ENCODE measurements at places on chromosomes 3 and 15.

DNA sequence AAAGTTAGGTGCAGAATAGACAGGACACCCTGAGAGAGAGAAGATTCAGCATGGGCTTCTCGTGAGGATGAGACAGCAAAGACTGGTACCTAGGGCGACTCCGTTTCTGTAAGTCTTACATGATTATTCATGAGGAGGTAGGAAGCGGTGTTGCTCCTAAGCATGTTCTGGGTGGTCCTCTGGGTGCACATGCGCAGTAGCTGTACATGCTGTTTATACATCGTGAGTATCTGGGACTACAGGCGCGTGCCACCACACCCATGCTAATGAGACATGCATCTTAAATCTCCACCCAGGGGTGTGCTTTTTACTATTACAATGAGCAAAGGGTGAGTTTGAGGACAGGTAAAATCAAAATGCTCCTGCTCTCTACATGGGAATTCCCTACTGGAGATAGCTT, 12.3 kb downstream of the ALPK3 start:
- DNase-seq: no peak

DNA sequence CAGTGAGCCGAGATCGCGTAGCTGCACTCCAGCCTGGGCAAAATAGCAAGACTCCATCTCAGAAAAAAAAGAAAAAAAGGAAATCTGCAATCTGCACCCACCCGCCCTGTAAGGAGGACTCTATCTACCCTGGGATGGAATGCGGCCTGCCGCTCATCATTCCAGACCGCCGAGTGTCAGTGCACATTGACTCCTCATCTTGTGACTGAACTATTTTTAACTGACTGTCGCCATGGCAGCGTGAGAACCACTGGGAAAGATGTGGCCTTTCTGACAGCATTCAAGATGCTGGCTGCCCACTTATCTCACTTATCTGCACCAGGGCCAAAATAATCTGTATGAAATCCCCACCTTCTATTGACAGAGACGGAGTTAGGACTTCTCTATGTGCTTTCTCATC, 38.8 kb upstream of the ANKRD34C start:
- peak; percentile 66 for DNase-seq

GRCh38 chr15:97759363-97759762, 201.1 kb upstream of the ARRDC4 start:
- DNase-seq: no peak

GRCh38 chr3:55615694-55616295, 128.7 kb upstream of the WNT5A start:
- peak; percentile 36 for DNase-seq

- no peak for DNase-seq
These were observed 31.5 kb upstream of the ADAMTS17 start for GRCh38 chr15:100373120-100373896.

GRCh38 chr3:52645549-52645948, 40.2 kb downstream of the PBRM1 start:
- DNase-seq: no peak

DNA sequence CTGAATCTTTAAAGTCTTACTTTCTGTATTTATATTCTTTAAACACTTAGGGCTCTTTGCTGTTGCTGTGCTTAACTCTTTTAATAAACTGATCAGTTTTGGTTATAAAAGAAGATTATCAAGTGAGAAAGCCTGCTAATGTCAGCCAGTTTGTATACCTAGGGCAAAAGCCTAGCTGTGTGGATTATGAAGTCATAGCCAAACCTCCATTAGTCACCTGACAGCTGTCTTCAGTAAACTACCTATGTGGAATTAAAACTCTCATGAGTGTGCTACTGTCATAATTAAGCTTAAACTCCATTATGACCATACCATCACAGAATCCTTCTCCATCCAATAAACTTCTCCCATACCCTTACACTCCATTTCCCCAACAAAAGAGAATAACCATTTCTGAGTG, 762.7 kb downstream of the NTRK3 start:
- no peak for DNase-seq

GRCh38 chr3:127815641-127816605, 6.4 kb downstream of the MGLL start:
- no peak for DNase-seq

- DNase-seq: no peak
These were observed 3.1 kb upstream of the CXCR6 start for GRCh38 chr3:45940004-45940780.

DNA sequence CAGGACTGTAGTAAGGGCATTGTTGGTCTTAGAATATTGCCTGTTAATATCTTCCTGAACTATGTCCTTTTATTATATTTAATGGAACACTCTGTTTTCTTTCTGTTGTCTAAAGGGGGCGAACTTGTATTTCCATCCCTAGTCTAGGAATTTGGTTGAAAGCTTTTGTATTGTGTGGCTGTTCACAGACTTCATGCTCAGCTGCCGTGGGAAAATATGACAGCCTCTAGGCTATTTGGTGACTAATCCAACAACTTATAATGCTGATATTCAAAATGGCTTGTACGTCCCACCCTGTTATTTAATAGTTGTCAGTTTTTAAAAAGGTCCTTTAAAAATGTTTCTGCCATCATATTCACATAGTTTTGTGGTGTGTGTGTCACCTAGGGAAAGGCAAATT, 202.6 kb downstream of the KLHL25 start:
- DNase-seq: peak; percentile 74

- no peak for DNase-seq
These were observed 13.7 kb upstream of the SEC22A start for GRCh38 chr3:123188058-123188457.

GRCh38 chr3:177977381-177978158, 558.7 kb upstream of the KCNMB2 start:
- peak; percentile 10 for DNase-seq

GRCh38 chr3:160661660-160662059, 15.3 kb upstream of the ARL14 start:
- DNase-seq: no peak

- no peak for DNase-seq
These were observed 9.8 kb downstream of the VILL start for GRCh38 chr3:38000242-38000916.

DNA sequence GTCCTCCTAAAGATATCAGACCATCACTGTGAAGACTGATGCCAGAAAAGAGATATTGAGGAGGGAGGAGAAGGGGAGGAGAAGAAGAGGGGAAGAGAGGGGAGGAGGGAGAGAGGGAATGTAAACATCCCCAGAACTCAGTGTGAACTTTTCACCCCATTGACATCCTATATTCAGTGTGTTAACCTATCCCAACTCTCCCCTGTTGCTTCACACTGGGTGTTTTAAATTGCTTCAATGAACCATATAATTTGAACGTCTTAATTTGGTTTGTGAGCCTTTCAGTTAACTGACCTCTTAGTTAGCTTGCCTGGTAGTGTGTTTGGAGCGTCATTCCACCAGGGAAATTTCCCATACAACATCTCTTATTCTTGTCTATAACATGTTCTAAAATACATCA, 29.8 kb upstream of the PTPRG start:
- no peak for DNase-seq

DNA sequence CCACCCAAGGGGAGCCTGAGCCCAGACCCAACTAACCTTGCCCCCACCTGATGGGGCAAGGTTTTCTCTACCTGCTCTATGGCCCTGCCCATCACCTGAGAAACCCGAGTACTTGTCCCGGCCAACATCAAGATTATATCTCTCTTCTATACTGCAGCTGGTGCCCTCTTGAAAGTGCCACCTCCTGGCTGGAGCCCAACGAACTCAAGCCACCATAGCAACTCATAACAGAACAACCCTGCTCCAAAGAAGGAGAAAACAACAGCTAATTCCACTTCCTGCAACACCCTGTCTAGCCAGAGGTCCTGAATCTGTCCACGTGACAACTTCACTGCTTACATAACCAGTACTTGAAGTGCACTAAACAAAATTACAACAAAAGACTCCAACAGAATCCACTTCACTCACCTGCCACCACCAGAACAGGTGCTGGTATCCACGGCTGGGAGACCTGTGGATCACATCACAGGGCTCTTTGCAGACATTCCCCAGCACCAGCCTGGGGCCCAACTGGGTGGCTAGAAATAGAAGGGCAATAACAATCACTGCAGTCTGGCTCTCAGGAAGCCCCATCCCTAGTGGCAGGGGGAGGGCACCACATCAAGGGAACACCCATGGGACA, 49.2 kb downstream of the PIERCE2 start:
- no peak for DNase-seq

DNA sequence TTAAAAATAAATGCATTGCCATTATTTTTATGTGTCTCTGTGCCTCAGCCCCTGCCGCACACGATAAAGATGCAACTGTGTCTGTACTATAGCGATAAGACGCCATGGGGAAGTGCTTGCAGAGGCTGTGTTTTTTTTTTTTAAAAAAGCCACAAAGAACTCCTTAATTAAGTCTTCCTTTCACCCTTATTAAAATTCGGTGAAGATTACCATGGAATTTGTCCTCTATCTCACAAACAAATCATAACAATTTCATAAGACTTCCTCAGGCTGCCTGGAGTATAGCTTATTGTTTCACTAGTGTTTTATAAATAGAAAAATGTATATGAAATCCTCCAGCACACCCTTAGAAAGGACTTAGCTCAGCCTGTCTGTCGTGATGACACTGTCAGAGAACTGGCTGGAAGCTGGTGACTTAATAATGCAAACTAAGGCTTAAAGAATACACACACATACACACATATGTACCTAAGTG, 374.8 kb upstream of the SLCO3A1 start:
- no peak for DNase-seq

GRCh38 chr3:180421721-180422120, 180.2 kb upstream of the TTC14 start:
- DNase-seq: no peak

GRCh38 chr15:38557921-38558320, 6.7 kb downstream of the RASGRP1 start:
- DNase-seq: no peak

DNA sequence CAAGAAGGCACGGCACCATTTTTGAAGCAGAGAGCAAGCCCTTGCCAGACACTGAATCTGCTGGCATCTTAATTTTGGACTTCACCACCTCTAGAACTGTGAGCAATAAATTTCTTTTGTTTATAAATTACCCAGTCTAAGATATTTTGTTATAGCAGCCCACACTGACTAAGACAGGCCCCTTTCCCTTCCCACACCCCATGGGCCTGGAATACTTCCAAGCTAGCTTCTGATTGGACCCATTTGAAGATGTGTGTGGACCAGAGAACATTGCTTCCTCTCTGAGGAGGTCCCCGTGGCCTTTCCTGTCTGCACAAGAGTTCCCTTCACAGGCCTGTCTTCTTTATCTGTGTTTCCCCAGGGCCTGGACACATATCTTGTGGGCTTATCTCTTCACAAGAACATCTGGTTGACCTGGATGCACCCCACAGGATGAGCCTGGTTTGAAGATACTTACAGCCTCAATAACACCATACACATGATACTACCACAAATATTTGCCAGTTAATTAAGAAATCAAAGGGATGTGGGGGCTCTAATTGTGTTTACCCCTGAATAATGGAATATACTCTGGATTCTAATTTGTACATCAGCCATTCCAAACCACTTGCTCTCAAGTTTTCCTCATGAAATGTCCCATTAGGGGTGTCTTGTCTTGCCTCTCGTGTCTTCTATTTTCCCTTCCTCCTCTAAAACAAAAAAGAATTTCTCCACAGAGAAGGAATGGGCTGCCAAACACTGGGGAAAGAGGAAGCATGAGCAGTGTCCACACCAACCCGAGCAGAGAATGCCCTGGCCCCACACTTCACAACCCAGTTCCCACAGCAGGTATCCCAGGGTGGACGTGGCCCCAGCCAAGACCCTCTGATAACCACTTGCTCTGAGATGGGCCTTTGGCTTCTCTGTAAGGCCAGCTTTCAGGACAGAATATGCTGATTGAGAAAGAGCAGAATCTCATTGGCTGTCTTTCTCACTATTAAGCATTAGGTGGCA, 42.5 kb downstream of the GLB1 start:
- no peak for DNase-seq

- no peak for DNase-seq
These were observed 101.3 kb upstream of the CMC1 start for GRCh38 chr3:28139967-28140634.

DNA sequence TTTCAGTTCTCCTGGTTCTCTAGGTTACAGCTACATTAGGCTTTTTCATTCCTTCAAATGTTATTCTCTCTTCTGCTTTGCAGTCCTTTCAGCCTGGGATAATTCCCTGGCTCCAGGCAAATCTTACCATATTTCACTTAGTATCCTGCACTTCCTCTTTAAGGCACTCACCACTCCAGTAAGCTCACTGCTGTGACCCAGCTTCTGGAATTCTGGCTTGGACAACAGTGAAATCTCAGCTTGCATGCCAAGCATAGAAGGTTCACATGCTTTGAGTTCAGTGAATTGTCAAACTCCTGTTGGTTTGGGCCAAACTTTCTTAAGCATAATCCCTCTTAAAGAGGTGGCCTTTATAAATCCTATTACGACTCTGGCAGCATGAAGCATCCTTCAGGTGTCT, 69.4 kb downstream of the SCN10A start:
- peak; percentile 5 for DNase-seq

GRCh38 chr3:194135516-194135805, 487 bp upstream of the HES1 start:
- DNase-seq: no peak

DNA sequence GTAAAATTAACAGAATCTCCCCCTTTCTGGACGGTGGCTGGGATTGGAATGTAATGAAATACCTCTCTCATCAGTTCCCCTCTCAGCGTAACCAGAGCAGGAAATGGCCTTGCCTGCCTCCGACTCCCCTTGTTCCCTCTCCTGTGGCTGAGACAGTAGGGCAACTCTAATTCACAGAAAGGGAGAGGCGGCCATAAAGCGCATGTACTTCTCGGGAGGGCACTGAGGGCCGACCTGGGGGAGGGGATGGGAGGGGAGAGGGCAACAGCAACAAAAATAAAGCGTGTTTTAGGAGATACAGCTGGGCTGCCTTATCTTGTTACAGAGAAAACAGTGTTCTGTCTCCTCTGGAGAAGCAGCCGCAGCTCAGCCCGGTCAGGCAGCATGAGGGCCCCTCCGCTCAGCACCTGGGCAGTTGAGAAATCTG, 783.3 kb upstream of the ARRDC4 start:
- DNase-seq: peak; percentile 12

GRCh38 chr15:48796930-48797329, 13.9 kb downstream of the CEP152 start:
- no peak for DNase-seq
